Panc1 (cell line): ENCODE measurements at places on chromosomes 11 and 22. TPM values are rescaled to one million over a fixed set of nuclear protein-coding genes. Genes with fewer than 3 reads are reported as not detected.

GRCh38 chr11:96215826-96216225, 127.2 kb downstream of the MAML2 start:
- no peak for DNase-seq

DNA sequence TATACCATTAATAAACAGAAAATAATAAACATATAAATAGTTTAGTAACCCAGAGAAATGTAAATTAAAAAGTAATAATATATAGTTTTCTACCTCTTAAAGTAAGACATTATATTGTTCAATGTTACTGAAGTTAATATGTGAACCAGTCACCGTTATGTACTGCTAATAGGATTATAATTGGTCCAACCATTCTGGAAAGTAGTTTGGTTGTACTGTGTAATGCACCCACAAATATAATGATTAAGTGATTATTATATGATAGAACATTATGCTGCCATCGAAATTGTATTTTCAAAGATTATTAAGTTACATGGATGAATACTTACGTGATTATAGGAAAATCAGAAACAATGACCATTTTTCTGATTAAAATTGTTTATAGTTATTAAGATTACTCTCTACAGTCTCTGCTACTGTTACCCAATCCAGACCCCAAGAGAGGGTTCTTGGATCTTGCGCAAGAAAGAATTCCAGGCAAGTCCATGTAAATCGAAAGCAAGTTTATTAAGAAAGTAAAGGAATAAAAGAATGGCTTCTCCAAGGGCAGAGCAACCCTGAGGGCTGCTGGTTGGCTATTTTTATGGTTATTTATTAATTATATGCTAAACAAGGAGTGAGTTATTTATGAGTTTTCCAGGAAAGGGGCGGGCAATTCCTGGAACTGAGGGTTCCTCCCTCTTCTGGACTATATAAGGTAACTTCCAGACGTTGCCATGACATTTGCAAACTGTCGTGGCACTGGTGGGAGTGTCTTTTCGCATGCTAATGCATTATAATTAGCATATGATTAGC, 50.1 kb downstream of the ACER3 start:
- no peak for DNase-seq

DNA sequence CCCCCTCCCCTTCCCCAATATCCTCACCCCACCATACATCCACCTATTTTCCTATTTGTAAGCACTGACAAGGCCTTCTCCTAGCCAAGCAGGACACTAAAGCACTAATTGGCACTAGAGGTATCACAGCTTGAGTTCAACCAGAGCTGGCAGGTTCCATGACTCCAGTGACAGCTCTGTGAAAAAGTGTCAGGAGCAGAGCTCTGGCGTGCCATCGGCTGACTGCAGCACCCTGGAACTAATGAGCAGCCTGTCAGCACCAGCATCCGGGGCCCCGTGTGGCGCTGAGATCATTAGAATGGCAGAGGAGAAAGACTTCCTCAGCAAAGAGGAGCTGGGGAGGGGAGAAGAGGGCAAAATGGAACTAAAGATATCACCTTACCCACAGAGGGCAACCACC, 847.4 kb downstream of the NTM start:
- DNase-seq = no peak

DNA sequence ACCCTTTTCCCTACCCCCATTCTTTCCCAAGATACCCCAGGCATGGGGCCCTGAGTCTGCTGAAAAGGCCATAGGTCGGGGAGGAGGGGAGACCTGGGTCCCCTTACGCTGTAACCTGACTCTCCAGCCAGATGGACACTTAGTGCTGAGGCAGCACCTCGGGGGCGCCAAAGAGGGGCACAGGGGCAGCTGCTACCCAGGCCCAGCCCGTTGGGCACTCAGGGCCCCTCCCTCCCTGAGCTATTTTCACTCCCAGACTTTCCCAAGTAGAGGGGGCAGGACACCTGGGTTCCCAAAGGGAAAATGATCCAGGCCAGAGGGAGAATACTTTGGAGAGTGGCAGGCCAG, 933 bp downstream of the ACTN3 start:
- DNase-seq = no peak

- no peak for DNase-seq
Observed at GRCh38 chr11:122478986-122479385, 176.5 kb upstream of the UBASH3B start.

- no peak for DNase-seq
Observed at GRCh38 chr22:31604746-31605705, 57.0 kb downstream of the PISD start.

GRCh38 chr22:37083914-37084313, 25.6 kb downstream of the TMPRSS6 start:
- DNase-seq = no peak

- DNase-seq = no peak
Observed at GRCh38 chr11:65445604-65446445, 23.2 kb downstream of the NEAT1 start.

DNA sequence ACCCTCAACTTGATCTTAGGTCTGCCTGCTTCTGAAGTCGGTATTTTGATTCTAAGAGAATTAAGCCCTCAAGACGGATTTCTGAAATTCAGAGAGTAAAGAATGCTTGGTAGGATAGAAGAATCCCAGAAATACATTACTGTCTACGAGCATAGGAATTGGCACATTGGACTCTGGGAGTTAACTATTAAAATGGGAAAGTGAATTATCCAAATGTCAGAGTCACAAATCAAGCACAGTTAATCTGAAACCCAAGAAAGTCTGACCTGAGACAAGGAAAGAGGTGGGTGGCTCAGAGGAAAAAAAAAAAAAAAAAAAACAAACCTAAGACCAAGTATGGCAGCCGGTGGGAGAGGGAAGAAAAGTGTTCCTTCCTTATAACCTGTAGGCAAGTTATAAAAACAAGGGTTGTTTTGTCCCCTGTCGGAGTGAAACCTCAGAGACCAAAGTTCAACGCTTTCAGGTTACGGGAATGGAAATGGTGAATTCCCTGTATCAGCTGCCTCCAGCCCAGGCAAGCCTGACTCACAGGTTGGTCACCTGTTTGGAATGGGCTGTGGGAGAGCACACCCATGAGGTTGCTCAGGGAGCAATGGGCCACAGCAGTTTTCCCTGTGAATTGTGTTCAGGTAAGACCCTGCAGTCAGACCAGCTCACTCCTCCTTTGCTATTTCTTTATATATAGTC, 139.0 kb downstream of the ETS1 start:
- peak; percentile 96 for DNase-seq

DNA sequence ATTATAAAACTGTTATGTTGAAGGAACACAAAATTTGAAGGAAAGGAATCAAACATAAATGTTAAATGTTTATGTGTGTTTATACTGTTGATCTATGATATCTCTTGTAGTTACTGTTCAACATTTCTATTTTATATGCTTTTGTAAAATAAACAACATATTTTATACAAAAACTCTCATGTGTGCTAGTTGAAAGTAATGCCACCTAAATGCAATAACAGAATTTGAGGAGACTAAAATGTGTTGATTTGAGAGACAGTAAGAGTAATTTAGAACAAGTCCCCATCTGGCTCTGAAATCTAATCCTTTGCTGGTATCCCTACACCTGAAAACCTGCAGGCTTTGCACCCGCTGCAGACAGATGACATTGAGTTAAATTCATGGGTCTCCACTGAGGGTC, 95.7 kb upstream of the TOP3B start:
- DNase-seq = no peak

DNA sequence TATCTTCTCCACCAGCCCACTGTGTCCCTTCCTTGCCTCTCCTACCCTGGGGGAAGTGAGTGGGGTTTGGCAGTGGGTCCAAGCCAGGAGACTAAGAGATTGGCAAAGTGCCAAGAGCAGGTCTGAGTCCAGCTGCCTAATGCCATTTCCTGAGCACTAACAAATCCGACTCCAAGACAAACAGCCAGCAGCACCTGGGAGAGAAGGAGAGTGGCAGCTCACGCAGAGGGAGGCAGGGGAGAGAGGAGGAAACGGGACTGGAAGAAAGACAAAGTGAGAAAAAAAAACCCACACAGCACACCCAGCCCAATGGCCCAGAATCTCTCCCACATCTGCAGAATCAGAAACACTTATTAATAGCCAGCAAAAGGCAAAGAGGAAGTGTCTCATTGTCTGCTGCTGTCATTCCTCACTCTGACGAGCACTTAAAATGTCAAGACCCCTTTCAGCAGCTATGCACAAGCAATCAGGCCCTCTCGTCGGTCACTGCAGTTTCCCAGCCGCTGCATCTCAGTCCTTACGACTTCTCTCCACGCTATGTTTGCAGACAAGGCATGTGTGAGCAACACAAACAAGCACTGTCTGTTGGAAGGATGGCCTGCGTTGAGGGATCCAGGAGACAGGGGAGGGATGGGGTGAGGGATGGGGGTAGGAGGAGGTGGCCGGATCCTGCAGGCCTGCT, 558.4 kb upstream of the CADM1 start:
- no peak for DNase-seq

- no peak for DNase-seq
Observed at GRCh38 chr22:39363751-39364515, 14.1 kb downstream of the SYNGR1 start.

DNA sequence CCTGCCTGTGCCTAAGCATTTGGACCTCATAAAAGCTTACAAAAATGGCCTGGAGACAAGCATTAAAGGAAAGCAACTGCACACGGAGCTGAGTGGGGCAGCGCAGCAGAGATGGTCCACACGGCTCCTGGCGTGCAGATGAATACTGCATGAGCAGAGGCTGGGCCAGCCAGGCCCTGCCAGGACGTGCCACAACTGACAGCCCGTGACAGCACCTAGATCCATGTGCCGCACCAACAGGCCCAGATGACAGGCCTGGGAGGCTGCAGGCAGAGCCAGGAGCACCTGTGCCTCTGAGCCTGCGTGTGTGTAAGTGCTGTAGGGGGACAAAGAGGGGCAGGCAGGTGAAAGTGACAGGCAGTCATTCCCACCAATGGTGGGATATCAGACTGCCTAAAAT, 33.4 kb downstream of the MICAL3 start:
- DNase-seq = no peak

DNA sequence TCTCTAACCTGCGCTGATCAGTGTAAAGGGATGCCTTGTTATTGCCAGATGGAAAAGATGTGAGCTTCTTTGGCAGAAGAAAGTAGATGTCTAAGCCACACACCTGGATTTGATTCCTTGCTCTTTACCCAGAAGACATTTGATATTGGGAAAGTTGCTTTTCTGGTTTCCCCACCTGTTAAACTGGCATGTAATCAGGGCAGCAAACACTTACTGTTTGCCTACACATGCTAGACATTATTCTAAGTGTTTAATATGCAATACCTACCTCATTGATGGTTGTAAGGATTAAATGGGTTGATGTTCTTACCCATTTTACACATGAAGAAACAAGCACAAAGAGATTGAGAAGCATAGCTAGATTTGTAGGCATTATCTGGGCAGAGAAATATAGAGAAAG, 16.6 kb downstream of the ASRGL1 start:
- no peak for DNase-seq

DNA sequence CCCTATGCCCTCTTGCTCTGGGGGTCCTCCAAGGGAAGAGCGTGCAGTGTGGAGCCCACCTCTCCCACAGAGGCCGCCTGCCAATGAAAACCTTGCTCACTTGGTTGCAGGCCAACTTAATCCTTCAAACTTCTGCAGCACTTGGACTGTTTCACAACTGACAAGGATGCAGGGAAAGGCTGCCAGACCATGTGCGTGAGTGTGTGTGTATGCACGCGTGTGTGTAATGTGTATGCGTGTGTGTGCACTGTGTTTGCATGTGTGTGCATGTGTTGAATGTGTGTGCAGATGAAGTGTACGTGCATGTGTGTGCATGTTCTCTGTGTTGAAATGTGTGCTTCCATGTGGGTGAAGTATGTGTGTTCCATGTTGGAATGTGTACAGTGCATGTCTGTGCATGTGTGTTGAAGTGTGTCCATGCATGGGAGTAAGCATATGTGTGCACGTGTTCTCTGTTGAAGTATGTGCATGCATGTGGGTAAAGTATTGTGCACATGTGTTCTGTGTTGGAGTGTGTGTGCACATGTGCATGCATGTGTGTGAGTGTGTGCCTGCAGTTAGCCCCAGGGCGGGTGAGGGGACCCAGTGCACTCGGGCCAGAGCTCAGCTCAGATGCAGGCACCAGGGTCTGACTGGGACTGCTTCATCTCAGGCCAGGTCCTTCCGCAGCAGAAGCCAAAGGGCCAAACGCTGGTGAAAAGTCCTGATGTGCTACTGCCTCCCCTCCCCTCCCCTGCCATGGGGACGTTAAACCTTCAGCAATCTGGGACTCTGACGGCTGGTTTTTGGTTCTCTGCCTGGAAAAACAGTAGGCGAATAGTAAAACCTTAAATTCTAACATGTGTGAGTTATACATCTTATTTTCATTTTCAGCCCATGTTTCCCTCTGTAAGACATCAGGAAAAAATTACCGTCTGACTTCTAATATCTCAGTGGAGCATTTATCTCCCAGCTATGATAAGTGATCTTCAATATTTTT, 72.0 kb downstream of the FLI1 start:
- no peak for DNase-seq

- no peak for DNase-seq
Observed at GRCh38 chr11:119167933-119168332, 592 bp upstream of the NLRX1 start.

- no peak for DNase-seq
Observed at GRCh38 chr11:31809541-31809856, 1.6 kb downstream of the PAX6 start.

DNA sequence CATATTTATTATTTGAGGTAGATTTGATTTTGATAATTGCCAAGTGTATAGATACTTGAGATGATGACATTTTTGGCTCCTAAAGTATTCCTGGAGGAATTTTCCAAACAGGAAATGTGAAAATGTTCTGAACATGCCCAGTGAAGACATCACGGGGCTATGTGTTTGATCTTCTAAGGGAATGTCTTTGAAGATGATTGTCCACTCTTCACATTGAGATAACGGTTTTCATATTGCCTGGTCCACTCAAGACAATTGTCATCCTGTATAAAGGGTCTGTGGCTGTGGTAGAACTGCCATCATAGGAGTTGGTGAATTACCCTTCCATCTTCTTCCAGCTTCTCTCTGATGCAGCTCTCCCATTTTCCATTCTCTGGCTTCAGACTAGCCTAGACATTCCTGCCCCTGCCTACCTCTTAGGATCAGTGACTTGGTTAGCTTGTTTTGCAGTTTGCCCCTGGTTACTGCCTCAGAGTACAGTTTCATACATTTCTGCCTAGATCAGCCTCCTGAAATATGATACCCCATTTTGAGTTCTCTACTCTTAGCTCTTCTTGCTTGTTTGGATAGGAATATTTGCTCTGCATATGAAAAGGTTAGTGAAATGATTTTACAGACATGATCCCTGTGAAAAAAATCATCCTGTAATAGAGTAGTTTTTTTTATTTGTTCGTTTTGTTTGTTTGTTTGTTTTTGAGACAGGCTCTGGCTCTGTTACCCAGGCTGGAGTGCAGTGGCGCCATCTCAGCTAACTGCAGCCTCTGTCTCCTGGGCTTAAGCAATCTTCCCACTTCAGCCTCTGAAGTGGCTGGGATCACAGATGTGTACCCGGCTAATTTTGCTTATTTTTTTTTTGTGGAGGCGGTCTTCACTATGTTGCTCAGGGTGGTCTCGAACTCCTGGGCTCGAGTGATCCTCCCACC, 111.4 kb upstream of the SORL1-AS1 start:
- DNase-seq = no peak

Gene DEPDC7
- total RNA-seq = 7.5 TPM

Gene PRR33
- total RNA-seq = not detected

Gene C11orf91
- 1.3 TPM for total RNA-seq

Gene PRAME
- 68.4 TPM for total RNA-seq

Gene DKK3
- 116 TPM for total RNA-seq

Gene C11orf97
- not detected for total RNA-seq

Gene EFCAB6
- 0.21 TPM for total RNA-seq

Gene ARVCF
- 8.2 TPM for total RNA-seq

Gene MMP7
- total RNA-seq = 2.7 TPM
